NCI-H526 treated with DMSO at 0.1 percent for 48 hours (cell line): ENCODE measurements at places on chromosomes 2 and 18.

DNA sequence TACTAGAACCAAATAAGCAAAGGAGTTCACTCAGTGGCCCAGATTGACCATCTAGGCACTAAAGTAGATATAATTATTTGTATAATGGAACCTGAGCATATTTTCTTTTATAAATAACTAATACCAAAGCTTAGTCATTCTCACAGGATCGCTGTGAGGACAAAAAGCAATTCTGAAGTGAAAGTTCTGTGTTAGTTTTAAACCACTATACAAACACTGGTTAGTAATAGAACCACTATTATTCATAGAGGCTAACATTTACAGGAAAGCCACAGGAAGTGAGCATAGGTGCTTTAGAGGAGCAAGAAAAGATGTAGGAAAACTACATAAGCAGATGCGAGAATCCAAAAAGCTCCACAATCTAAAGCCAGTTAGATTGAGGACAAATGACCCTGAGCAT is 364.7 kb downstream of the XIRP2 start:
- DNase-seq, result no peak

- DNase-seq, result no peak
These were observed 942.8 kb upstream of the PIK3C3 start for GRCh38 chr18:41012194-41012593.

GRCh38 chr2:19369341-19369955 is 11.0 kb upstream of the OSR1 start:
- no peak for DNase-seq

DNA sequence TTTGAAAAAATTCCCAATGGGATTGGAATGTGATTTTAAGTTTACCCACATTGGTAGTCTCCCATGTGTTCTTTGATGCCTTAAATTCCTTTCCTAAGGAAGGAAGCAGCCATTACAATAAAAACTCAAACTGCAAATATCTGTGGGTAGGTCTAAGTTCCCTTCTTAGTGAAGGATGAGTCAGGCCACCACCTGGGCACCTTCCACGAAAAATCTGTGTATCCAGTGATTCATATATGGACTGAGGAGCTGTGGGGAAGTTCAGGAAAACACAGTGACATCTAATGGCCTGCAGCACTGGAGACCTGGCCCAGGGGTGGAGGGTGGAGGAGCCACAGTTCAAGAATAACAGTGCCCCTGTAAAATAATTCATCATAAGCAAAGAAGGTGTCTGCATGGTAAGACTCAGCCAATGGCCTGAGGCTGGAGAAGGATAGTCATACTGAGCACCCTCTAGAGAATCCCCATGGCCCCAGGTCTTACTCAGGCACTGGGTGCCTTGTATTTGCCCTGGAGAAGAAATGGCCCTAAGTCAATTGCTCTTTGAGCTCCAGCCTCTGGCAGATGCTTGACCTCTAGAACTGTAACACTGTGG is 248.6 kb downstream of the SP3 start:
- no peak for DNase-seq

DNA sequence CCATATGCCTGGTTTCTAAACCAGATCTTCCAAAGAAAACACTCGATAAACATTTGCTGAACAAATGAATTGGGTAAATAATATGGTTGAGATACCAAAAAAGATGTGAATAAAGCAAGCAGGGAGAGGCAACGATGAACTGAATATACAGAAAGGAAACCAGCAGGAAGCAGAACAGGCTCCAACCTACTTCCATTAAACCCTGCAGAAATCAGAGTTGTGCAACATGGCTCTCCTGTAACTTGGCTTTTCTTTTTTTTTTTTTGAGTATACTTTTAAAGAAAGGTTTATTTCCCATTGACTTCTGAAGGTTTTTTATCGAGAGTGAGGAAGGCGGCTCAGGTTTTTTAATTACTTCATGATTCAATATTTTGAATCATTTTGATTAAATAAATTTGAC is 23.5 kb downstream of the ITSN2 start:
- no peak for DNase-seq

GRCh38 chr18:23274638-23275482 is 139.6 kb downstream of the CABLES1 start:
- DNase-seq, result no peak

- no peak for DNase-seq
These were observed 70.8 kb upstream of the GATA6 start for GRCh38 chr18:22098563-22098989.

DNA sequence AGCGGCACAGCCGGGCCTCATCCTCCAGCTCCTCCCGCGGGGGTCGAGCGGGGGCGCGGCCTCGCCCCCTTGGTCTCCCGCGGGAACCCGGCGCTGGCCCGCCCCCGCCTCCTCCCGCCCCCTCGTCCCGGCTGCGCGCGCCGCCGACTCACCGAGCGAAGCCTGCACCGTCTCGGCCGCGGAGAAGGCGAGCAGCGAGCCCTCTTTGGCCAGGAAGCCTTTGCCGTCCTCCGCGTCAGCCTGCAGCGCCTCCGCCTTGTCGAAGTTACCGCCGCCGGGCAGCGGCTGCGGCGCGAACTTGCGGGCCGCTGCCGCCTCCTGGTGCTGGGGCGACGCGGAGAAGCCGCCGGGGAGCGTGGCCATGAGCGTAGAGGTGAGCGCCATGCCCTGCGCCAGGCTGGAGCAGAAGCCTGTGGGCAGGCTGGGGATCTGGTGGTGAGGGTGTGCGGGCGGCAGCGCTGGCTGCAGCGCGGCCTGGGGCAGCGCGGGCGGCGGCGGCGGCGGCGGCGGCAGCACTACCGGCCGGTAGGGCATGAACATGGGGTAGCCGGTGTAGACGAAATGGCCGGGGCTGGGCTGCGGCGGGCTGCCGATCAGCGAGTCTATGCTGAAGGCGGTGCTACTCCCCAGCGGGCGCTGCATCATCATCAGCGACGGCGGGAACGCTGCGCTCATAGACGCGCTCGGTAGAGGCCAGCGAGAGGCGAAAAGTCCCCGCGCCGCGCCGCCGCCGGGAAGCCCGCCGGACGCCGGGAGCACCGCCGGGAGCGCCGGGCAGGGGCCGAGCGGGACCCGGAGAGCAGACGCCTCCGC is 683 bp downstream of the GBX2 start:
- DNase-seq, result peak; percentile 43

GRCh38 chr2:54850171-54851122 is 127.0 kb downstream of the EML6 start:
- DNase-seq, result no peak

- no peak for DNase-seq
These were observed 114.7 kb downstream of the CPS1 start for GRCh38 chr2:210671065-210671464.

DNA sequence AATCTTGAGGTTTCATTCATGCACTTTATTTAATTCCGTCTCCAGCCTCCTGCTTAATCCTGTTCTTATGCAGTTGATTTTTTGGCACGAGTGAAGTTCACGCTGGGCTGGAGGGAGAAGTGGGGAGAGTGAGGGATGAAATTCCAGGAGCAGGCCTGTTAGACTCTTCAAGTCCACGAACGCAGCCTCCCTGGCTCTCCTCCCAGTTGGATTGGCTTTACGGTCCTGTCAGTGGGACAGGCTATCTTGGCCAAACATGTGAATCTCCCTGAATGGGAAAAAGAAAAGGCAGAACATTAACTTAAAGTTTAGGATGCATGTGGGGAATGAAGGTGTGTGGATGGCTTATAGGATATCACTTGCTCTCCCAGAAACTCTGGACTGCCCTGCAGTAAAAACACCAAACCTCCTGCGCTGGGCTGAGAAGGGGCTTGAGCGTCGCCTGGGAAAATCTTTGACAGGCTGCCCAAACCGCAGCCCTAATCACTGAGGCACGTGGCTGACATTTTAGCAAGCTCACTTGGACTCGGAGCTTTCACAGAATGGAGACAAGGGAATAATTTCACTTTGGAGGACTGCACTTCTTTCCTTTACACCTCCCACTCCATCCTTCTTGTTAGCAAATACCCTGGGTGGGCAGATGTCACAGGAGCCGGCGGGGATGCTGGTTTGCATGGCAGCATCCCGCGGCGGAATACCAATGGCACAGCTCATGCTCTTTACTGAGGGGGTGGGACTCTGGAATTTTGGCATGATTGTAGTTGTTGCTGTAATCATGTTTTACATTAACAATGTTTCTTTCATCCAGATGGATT is 93.9 kb downstream of the ACKR3 start:
- DNase-seq, result no peak

DNA sequence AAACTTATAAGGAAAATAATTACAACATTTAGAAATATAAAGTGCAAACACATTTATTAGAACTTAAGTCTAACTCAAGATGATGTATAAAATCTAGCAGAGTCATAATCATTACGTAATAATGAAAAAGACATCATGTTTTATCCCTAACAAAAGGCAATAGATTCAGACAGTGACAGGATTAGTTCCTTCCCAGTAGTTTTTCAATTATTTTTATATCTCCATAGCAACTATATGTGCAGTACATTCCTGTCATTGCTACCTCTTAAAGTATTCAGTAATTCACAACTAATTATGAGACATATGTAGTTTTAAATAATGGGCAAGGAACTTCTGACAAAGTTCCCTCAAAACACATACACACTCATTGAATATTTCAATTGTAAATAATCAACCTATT is 687.9 kb downstream of the CCDC85A start:
- DNase-seq, result no peak

GRCh38 chr2:151638191-151638933 is 95.9 kb downstream of the NEB start:
- no peak for DNase-seq

DNA sequence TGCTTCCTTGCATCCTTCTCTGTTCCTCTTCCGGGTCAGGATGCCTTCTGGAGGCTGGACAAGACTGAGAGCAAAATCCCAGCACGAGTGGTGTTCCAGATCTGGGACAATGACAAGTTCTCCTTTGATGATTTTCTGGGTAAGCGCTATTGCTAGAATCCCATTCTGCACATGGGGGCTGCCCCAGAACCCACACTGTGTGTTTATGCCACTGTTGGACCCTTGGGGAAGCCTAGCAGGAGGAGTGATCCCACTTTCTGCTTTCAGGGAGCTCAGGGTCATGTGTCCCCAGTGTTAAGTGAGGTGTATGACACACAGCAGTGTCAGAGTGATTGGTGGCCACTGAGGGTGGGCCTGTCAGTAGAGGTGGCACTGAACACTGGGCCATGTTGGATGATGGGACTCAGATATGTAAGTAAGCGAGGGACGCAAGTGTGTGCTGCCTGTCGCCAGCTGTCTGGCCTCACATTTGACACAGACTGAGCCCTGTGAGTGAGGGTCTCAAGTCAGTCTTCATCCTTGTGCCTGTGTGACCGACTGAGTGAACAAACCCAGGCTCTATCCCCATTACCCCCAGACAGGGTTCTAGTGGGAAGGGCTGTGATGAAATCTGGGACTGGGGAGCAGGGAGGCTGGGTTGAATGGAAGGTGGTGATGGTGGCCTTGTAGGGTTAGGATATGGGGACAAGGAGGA is 220.9 kb downstream of the DYSF start:
- no peak for DNase-seq

GRCh38 chr18:52277785-52278184 is 62.2 kb upstream of the DCC start:
- DNase-seq, result no peak

GRCh38 chr2:170214309-170214948 is 36.5 kb downstream of the MYO3B start:
- no peak for DNase-seq

DNA sequence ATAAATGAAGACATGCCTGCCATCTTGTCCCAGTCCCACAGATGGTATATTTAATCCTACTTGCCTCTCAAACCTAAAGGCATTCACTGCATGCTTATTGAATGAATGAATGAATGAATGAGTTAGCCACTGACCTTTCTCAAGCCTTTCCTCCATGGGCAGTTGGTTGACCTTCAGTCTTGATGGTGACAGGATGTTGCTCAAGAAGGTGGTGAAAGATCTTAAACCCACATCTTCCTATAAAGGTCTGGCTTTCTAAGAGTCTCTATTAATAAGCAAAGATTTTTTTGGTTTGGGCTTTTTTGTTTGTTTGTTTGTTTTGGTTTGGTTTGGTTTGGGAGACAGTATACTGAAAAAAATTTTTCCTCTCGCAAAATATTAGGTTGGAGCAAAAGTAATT is 41.7 kb downstream of the KIAA2012 start:
- no peak for DNase-seq

GRCh38 chr2:133849341-133849740 is 281.1 kb upstream of the NCKAP5 start:
- no peak for DNase-seq

- no peak for DNase-seq
These were observed 32.5 kb downstream of the PNO1 start for GRCh38 chr2:68189991-68190784.

DNA sequence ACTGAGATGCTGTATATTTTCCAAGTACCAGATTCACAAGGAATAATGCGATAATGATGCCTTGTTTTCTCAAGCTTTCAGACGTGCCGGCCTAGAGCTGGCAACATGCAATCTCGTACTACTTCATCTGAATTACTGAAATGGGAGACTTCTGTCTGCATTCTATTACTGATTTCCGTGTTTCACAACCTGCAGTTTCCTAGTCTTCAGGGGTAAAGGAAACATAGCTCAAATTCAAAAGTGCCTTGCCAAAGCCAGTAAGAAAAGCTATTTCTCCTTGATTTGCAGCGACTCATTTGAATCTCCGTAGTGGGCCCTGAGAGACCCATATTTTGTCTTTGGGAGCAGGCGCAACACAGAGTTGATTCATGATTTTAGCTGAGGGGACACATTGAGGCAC is 289.0 kb downstream of the CNTNAP5 start:
- DNase-seq, result no peak

DNA sequence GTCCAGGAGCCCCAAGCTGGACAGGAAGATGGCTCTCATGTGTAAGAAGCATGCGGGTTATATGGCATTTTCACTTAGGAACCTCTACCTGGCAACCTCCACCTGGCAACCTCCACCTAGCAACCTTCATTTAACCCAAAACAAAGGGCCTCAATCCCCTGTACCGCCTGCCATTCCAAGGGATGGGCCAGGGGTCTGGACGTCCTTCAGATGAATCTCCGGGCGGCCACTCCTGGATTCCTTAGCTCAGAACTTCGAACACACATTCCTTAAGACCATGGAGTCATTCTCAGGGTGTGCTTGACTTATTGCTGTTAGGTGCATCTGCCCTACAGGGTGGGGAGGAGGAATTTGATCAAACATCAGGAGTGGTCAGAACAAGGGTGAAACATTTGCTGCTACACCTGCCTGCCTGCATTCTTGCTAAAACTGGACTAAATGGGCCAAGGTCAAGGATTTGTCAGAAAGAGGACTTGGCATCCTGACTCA is 277.6 kb downstream of the PHLPP1 start:
- no peak for DNase-seq
